ENCODE measurements at places on chromosomes 3 and 15.

DNA sequence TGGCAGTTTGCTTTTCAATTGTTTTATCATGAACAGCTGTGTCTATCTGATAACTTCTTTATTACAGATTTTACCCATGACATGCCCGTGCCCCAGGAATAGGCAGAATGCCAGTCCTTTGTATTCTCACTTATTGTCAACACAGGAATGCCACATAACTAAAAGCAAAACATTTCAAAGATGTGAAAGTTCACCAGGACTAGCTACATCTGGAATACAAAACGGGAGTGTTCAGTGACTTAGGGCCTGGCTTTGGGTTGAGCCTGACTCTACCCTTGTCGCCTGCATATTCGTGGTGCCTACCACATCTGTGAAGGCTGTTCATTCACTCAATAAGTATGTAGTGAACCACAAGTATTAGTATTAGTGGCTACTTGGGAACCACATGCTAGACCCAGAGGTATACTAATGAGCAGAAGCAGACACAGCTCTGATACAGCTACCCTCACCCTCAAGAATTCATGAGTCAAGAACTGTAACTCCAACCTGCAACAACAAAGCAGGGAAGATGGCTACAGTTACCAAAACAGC is 2.9 kb downstream of the TNFSF10 start:
- no peak for DNase-seq

DNA sequence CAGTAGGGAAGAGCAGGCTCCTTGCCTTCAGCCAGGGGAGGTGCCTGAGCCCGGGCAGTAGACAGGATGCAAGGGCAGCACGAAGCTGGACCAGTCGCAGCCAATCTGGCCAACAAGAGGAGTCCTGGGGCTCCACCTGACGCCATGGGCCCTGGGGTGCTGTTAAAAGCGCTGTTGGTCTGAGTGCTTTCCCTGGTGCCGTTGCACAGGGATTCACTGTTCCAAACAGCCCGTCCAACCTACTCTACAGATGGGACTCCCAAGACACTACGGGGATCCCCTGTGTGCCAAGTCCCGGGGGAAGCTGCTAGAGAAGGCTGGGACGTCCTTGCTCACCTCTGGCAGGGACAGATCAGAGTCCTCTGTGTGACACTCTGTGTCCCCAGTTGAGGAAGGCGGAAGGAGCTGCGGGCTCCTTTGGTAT is 632 bp downstream of the CTSH start:
- DNase-seq = no peak

- DNase-seq = no peak
These were observed 32.9 kb upstream of the MTMR10 start for GRCh38 chr15:31024330-31024729.

GRCh38 chr3:177440456-177441104 is 243.3 kb upstream of the TBL1XR1 start:
- no peak for DNase-seq

DNA sequence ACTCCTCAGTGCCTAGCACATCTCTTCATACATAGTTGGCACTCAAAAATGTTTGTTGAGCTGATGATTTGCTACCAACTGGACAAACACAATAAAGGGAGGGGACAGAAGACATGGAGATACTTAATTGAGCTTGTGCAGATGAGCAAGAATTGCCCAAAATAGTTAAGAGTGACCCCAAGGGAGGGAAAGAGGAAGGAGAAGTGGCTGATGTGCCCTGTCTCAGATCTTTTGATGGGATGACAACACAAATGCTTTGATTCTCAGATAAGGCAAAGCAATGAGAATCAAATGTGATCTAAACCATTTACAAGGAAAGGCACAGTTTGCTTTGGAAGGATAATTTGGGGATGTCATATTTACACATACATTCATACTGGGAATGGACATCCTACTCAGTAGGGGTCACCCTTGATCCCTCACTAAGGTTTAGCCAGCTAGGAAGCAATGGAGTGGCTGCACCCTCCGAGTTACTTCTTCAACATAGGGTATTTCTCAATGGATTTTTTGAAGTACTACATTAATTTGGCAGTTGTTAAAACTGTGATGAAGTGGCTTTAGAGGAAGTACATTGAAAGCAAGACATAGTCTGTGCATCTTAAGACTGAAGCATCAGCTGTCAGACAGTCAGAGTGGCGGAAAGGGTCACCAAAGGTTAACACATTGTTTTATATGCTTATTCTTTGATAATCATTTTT is 21.9 kb upstream of the SSR3 start:
- no peak for DNase-seq

GRCh38 chr3:167203062-167203461 is 177.0 kb downstream of the ZBBX start:
- no peak for DNase-seq

DNA sequence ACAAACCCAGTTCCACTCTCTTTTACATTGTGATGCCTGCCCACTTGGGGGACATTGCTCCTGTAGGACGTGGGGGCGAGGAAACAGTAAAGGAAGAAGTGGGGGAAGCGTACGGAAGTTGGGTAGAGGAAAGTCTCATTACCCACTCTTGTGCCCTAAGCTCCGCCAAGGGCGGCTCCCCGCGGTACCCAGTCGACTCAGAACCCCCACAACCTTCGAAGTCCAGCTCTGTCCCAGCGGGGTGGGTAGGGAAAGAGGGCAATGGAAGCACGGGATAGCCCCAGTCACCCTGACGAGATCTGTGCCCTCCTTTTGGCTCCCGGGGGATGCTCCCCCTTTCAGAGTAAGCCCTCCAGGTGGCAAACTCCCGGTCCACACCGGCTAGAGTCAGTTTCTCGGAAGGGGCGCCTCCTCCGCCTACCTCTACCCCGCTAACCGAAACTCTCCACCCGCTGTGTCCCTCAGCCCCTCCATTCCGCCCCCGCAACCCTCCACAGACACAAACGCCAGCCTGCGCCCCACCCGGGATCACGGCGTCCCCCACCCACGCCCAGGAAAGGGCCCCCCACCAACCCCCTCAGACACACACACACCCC is 527 bp downstream of the CSNK1G1 start:
- peak; percentile 5 for DNase-seq
